ENCODE measurements at places on chromosomes 6 and 20.

- no peak for DNase-seq
- peaks cover 41% of the 10 kb centered on the region for H3K4me1 ChIP-seq
- no peaks in the 10 kb centered on the region for H3K27me3 ChIP-seq
- no peaks in the 10 kb centered on the region for H3K36me3 ChIP-seq
- H3K4me3 ChIP-seq: no peak overlapping the region
Measured at GRCh38 chr6:13765570-13765969, 48.8 kb downstream of the MCUR1 start.

GRCh38 chr20:21241406-21241805 is 61.7 kb upstream of the XRN2 start:
- peaks cover 27% of the 10 kb centered on the region for H3K36me3 ChIP-seq
- no peak overlapping the region for H3K27ac ChIP-seq
- no peaks in the 10 kb centered on the region for H3K4me1 ChIP-seq
- no peak overlapping the region for H3K4me3 ChIP-seq
- no peaks in the 10 kb centered on the region for H3K27me3 ChIP-seq
- DNase-seq: no peak

- H3K36me3 ChIP-seq: no peaks in the 10 kb centered on the region
- no peak overlapping the region for H3K27ac ChIP-seq
- no peak for DNase-seq
- H3K4me1 ChIP-seq: no peaks in the 10 kb centered on the region
- H3K27me3 ChIP-seq: peaks cover 4% of the 10 kb centered on the region
Measured at GRCh38 chr20:4601630-4602296, 119.9 kb upstream of the PRND start.

DNA sequence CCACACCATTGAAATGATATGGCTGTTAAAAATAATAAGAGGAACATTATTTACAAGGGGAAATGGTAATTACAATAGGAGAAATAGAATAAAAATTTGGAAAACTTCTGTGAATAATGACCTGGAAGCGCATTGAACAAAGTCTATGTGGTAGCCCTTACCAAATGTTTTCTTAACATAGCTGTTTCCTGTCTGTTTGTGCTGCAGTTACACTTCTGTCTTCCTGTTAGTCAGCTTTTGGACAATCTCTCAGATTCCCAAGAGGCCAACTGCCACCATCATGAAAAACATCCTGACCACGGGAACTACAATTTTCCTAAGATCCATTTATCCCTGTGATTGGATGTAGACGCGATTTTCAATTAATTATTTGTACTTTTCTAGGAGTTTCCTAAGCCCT is 754.4 kb upstream of the MARCKS start:
- H3K4me3 ChIP-seq: no peak overlapping the region
- H3K27ac ChIP-seq: no peak overlapping the region
- no peaks in the 10 kb centered on the region for H3K4me1 ChIP-seq
- DNase-seq: no peak
- H3K27me3 ChIP-seq: no peaks in the 10 kb centered on the region
- H3K36me3 ChIP-seq: no peaks in the 10 kb centered on the region

DNA sequence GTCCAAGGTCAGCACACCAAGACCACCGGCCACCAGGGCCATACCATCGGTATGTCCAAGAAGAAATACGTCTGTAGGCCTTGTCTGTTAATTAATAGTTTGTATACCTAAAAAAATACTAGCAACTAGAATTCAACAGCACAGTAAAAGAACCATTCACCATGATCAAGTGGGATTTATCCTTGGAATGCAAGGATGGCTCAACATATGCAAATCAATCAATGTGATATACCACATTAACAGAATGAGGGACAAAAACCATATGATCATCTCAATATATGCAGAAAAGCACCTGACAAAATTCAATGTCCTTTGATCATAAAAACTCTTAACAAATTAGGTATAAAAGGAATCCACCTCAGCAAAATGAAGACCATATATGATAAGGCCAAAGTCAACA is 24.4 kb downstream of the RPP40 start:
- no peaks in the 10 kb centered on the region for H3K27me3 ChIP-seq
- H3K4me3 ChIP-seq: no peak overlapping the region
- H3K4me1 ChIP-seq: no peaks in the 10 kb centered on the region
- H3K36me3 ChIP-seq: no peaks in the 10 kb centered on the region

GRCh38 chr20:48759631-48760245 is 68.1 kb downstream of the PREX1 start:
- peak overlapping the region; percentile 58 for H3K27ac ChIP-seq
- H3K4me1 ChIP-seq: peaks cover 64% of the 10 kb centered on the region
- H3K27me3 ChIP-seq: no peaks in the 10 kb centered on the region
- H3K36me3 ChIP-seq: no peaks in the 10 kb centered on the region
- H3K4me3 ChIP-seq: no peak overlapping the region

GRCh38 chr20:31708736-31709534 is 13.7 kb downstream of the BCL2L1 start:
- peak overlapping the region; percentile 74 for H3K27ac ChIP-seq
- no peak overlapping the region for H3K4me3 ChIP-seq

DNA sequence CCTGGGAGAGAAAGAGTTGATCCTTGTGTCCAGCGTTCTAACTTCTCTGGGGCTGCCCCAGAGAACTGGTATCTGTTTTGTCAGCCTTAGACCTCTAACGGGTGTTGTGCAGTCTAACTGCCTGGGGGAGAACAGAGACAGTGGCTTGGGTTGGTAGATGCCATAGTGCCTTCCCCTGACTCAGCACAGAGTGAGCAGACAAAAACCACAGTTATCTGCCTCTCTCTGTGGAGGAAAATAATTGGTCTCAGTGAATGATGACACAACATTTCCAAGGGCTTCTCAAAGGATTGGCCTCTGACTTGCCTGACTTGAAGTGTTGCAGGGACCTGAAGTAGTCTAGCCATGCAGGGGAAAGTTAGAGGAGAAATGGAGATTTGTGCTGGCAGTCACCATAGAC is 226.2 kb upstream of the MAN1A1 start:
- H3K27me3 ChIP-seq: no peaks in the 10 kb centered on the region
- H3K36me3 ChIP-seq: no peaks in the 10 kb centered on the region
- no peaks in the 10 kb centered on the region for H3K4me1 ChIP-seq
- H3K4me3 ChIP-seq: no peak overlapping the region
- H3K27ac ChIP-seq: no peak overlapping the region

DNA sequence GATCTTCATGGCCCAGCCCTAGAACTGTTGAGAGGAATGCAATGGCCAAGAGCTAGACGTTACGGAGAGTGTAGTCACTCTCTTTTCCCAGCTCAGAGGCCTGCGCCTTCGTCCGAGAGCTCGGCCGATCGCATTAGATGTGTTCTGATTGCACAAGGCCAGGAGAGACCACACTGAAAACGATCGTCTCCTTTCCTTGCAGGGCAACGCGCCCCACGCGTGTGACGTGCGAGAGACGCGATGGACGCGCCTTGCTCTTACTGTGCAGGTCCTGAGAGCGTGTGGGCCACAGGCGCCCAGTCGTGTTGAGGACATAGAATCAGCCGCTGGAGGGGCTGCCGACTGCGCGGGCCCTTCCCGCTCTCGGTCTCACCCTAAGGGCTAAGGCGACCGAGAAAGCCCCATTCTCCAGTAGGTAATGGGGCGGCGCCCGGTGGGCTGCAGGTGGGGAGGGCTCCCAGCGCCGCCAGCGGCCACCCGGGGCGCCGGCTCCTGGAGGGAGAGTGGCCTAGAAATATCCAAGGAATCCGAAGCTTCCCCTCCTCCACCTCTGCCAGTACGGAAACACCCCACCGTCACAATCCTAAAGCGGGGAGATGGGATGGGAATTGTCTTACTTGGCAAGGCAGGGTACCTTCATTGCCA is 26.9 kb downstream of the TFAP2B start:
- H3K4me1 ChIP-seq: peaks cover 4% of the 10 kb centered on the region
- H3K27me3 ChIP-seq: peaks cover 100% of the 10 kb centered on the region

DNA sequence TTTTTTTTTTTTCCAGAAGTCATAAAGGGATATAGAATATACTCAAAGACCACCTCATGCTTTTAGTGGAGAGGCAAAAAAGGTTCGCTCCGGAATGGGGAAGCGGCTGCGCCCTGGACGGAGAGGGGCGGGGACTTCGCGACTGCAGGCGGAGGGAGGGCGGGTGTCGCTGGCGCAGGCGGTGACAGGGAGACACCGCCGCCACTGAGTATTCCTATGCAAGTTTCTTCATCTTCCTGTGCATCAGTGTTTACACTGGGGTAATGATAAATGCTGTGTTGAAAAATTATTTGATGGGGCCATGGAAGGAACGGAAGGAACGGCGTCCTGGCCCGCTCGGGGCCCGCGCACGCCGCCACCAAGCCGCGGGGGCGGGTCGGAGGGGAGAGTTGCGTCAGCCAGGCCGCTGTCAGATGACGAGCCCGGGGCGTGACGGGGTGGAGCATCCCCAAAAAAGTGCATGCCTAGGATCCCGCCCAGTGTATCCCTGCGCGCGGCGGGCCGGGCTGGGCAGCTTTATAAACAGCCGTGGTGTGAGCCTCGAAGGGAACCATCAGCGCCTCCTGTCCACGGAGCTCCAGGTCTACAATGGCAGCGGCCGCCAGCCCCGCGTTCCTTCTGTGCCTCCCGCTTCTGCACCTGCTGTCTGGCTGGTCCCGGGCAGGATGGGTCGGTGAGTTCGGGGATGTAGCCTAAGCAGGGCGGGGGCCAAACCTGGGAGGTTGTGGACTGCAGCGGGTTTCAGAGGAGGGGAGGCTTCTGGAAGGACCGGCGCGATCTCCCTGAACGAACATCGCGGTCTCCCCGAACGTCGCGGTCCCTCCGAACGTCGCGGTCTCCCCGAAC is at the start of gene ULBP1:
Gene ULBP1, plus strand, starts transcription at position 482 of the 846 bp plus-strand sequence. Its CDS starts 107 bp downstream, at position 589.
- H3K4me1 ChIP-seq: peaks cover 25% of the 10 kb centered on the region
- peaks cover 49% of the 10 kb centered on the region for H3K27me3 ChIP-seq
- H3K36me3 ChIP-seq: no peaks in the 10 kb centered on the region
- DNase-seq: peak; percentile 92

GRCh38 chr6:140083375-140083774 is 708.9 kb upstream of the CITED2 start:
- no peaks in the 10 kb centered on the region for H3K36me3 ChIP-seq
- H3K27ac ChIP-seq: no peak overlapping the region
- no peak overlapping the region for H3K4me3 ChIP-seq
- peaks cover 10% of the 10 kb centered on the region for H3K4me1 ChIP-seq

DNA sequence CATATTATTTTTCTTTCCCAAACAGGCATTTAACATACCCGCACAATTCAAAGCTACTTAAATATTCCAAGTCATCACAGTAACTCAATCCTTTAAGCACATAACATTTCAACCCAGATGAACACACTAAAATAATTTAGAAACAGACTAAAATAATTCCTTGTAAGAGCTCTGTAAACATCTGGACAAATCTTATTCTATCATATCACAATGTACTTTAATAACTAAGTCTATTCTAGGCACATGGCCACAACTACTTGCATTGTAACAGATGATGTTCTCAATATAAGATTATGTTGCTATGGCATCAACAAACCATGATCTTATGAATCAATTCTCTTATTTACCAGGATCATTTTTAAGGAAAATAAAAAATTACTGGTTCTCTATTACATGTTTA is 123.2 kb upstream of the THEMIS start:
- no peaks in the 10 kb centered on the region for H3K36me3 ChIP-seq
- no peaks in the 10 kb centered on the region for H3K4me1 ChIP-seq
- H3K27ac ChIP-seq: no peak overlapping the region
- H3K27me3 ChIP-seq: no peaks in the 10 kb centered on the region
- no peak for DNase-seq
- H3K4me3 ChIP-seq: no peak overlapping the region

- DNase-seq: no peak
- H3K27me3 ChIP-seq: no peaks in the 10 kb centered on the region
- no peaks in the 10 kb centered on the region for H3K36me3 ChIP-seq
- H3K27ac ChIP-seq: no peak overlapping the region
Measured at GRCh38 chr6:158358450-158359077, 46.3 kb downstream of the TULP4 start.

GRCh38 chr20:20010639-20011500 is 6.3 kb upstream of the NAA20 start:
- DNase-seq: no peak
- H3K36me3 ChIP-seq: no peaks in the 10 kb centered on the region
- no peak overlapping the region for H3K4me3 ChIP-seq
- peak overlapping the region; percentile 15 for H3K27ac ChIP-seq
- H3K4me1 ChIP-seq: peaks cover 31% of the 10 kb centered on the region

GRCh38 chr6:168218785-168219566 is 100.6 kb downstream of the DACT2 start:
- H3K27me3 ChIP-seq: peaks cover 3% of the 10 kb centered on the region
- no peaks in the 10 kb centered on the region for H3K36me3 ChIP-seq
- no peak overlapping the region for H3K4me3 ChIP-seq
- no peak for DNase-seq
- H3K27ac ChIP-seq: no peak overlapping the region

DNA sequence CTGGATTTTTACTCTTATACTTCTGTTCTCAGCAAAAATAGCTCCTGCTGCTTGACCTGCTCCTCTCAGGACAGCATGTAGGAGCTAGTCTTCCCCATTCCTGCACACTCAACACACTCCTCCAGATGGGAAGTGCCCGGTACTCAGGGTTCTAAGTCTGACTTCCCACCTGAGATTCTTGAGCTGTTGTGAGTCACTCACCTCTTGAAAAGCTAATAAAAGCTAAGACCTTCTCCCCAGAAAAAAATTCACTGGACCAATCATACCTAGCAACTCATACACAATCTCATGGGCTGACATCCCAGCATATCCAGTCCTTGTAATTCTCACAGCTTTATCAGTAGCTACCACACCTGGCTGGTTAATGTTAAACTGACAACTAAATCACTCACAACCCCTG is 53.5 kb downstream of the TRPC4AP start:
- H3K4me1 ChIP-seq: peaks cover 10% of the 10 kb centered on the region
- H3K4me3 ChIP-seq: no peak overlapping the region
- H3K27ac ChIP-seq: peak overlapping the region; percentile 57
- peaks cover 63% of the 10 kb centered on the region for H3K36me3 ChIP-seq
- peak; percentile 58 for DNase-seq

DNA sequence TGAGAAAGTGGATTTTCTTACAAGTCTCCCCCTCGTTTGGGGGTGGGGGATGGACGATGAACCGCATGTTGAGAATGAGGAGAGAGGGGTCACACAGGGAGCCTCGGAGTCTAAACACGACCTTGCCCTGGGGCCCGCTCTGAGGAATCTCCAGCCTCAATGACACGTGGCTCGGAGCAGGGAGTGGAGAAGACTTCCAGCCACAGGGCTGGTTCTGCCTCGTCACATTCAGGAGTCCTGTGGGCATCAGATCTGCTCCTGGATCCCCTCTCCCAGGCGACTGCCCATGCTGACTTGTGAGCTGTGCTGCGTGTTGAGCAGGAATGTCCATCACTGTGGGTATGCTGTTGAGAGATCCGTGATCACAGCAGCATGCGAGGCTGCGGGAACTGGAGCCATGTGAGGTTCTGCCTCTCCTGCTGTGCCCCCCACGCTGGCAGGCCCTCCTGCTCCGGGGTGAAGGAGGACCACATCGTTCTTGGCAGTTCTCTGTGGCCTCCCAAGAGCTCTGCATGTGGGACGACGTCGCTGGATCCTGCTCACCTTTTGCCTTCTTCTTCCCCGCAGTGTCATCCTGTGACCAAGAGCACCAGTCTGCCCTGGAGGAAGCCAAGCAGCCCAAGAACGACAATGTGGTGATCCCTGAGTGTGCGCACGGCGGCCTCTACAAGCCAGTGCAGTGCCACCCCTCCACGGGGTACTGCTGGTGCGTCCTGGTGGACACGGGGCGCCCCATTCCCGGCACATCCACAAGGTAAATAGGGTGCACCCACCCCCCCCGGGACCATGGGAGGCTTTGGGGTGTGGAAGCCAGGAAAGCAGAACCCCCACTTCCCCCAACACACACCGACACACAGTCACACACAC is 157.5 kb downstream of the SMOC2 start:
- H3K4me3 ChIP-seq: no peak overlapping the region
- no peaks in the 10 kb centered on the region for H3K36me3 ChIP-seq
- no peak overlapping the region for H3K27ac ChIP-seq
- no peak for DNase-seq
- no peaks in the 10 kb centered on the region for H3K4me1 ChIP-seq
- no peaks in the 10 kb centered on the region for H3K27me3 ChIP-seq

Measured in lower lobe of right lung (tissue), 2 donors.